LNCaP clone FGC (cell line): ENCODE measurements at places on chromosomes 11 and 22.

GRCh38 chr11:72842653-72843330 lies 28.6 kb downstream of the ATG16L2 start:
- DNase-seq, result no peak

DNA sequence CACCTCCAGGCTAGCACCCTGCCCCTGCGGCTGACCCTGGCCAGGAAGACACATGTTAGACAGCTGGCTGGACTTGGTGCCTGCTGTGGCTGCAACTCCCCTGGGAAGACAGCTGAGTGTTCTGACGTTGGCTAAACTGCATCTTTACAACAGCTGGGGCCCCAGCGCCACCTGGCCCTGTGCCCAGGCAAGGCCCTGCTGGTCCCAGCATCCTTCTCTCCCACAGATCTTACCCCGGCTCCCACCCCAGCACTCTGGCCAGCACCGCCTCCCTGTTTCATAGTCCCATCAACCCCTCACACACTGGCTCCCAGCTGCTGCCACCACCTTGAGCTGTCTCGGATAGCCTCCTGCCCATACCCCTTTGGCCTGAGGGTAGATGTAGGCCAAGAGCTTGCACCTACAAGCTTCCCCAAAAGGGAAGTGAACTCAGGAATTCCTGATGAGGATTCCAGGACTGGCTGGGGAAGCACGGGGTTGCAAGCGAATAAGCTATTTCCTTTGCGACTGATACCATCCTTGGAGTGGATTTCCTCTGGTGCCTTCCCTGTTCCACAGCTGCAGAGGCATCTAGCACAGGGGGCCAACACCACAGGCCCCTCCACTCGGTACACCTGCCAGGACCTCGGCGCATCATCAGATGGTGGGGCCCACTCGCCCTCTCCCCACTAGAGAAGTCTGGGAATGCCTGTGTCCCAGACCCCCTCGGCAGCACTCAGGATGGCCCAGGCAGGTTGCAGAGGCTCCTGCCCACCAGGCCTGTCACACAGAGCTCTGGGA lies 28.5 kb downstream of the RSPH14 start:
- DNase-seq, result no peak

GRCh38 chr22:31148953-31149627 lies 8.8 kb upstream of the PLA2G3 start:
- DNase-seq, result no peak

GRCh38 chr11:72278905-72279304 lies 34.9 kb upstream of the PHOX2A start:
- no peak for DNase-seq

GRCh38 chr22:46001426-46002106 lies 24.6 kb upstream of the WNT7B start:
- DNase-seq, result no peak

DNA sequence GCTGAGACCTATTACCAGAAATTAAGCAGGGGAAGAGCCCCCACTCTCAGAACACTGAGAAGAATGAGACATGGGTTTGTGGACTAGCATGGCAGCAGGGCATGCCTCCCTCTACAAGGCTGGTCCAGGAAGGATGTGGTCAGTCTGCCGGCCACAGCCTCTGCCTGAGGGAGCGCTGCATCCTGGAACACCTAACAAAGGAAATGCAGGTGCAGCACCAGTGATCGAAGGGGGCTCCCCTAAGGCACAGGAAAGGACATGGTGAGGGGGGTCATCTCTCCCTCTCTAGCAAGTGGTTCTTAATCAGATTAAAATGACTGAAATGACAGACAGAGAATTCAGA lies 40.6 kb upstream of the ARL14EP start:
- DNase-seq, result no peak

GRCh38 chr11:131683131-131683530 lies 312.7 kb downstream of the NTM start:
- no peak for DNase-seq

GRCh38 chr11:30125456-30125855 lies 105.4 kb upstream of the FSHB start:
- no peak for DNase-seq

GRCh38 chr11:66345316-66345649 lies 379 bp upstream of the BRMS1 start:
- DNase-seq, result no peak

DNA sequence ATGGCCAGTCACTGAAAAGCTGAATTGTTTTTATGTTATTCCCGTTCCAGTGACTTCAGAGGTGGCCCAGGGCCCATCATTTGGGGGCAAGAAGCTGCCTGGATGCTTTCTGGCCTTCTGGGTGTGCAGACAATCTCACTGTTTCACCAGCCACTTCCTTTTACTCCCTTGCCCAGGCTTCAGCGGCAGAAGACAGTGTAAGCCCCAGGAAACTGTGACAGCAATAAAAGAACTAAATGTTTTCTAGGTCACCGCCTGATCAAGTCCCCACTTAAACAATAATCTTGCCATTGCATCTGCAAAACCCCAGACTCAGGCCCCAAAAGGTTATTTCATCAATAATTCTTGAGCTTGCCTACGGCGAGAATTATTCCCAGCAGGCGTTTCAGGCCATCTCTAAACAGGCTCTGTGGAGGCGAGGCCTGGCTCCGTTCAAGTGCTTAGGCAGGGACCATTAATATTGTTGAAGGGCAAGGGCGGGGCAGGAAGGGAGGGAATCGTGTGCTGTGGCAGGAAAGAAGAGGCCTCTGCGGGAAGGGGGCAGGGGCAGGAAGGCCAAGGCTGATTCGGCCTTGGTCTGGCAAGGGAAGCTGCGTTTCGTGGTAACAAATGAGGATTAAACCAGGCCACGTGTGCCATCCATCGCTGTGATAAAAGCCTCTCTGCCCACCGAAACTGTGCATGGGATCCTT lies 252.3 kb downstream of the KIRREL3 start:
- no peak for DNase-seq

GRCh38 chr11:32448232-32448631 lies 12.9 kb upstream of the WT1 start:
- DNase-seq, result peak; percentile 18

- DNase-seq, result no peak
These were observed 5.8 kb downstream of the SHANK2 start for GRCh38 chr11:71246559-71246958.

- DNase-seq, result no peak
These were observed 33.4 kb upstream of the ZBED5 start for GRCh38 chr11:10891151-10891720.

GRCh38 chr11:120505801-120506425 lies 5.6 kb upstream of the GRIK4 start:
- DNase-seq, result no peak

GRCh38 chr11:34351687-34352469 lies 5.9 kb downstream of the ABTB2 start:
- no peak for DNase-seq

DNA sequence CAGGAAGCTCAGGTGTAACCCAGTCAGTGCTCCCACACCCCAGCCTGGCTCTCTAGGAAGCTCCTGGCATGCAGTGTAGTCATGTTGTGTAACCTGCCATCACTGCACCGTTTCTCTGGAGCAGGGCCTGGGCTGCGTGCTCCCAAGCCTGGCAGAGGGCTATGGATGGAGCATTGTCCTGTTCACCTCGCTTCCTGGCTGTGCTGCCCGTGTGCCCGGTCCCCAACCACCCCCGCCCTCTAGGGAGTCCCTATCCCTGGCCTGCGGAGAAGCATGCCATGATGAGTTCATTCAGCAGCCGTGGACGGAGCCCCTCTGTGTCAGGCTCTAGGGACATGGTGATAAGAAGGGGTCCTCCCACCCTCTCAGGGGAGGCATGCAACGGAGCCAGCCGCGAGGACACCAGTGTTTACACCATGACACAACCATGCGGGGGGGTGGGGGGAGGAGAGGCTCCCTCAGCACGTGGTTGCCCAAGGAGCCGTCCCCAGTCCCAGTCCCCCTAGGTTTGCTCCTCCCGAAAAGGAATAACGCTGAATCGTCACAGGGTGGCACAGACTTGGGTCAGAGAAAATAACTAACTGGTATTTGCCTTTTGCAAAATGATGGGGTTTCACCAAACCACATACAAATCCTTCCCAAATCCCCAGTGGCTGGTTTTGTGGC lies 73.1 kb downstream of the FBLN1 start:
- no peak for DNase-seq

DNA sequence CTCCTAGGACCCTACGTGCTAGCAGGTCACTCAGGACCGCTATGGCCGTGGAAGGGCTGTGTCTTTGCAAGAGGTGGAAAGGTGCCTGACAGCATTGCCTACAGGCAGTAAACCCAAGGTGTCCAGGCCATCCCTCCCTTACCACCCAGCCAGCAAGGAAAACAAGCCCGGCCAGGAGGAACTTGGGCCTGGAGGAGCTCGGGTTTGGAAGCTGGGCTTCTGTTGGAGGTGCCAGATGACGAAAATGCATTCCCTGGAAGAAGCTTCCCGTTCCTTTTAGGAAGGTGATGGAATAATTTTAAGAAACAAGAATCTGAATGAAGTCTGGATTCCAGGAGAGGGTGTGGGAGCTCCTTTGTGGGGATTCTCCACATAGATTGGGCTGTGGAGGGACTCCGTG lies 23.6 kb downstream of the FBLN1 start:
- no peak for DNase-seq

DNA sequence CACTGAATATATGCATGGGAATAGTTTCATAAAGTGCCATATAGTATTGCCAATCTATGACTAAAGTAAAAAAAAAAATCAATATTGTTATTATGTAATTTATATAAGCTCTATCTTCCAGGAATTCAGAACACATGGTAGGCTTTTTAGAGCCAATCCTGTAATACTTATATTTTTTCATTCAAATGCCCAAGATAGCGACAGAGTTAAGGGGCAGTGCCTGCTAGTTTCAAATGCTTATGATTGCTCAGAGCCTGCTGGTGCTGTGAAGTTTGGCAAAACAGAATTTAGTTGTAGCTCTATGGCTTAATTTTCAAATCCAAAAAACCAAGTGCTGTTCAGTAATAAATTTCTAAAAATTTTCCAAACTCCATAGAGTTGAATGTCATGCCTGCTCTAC lies 39.0 kb upstream of the BLID start:
- no peak for DNase-seq

DNA sequence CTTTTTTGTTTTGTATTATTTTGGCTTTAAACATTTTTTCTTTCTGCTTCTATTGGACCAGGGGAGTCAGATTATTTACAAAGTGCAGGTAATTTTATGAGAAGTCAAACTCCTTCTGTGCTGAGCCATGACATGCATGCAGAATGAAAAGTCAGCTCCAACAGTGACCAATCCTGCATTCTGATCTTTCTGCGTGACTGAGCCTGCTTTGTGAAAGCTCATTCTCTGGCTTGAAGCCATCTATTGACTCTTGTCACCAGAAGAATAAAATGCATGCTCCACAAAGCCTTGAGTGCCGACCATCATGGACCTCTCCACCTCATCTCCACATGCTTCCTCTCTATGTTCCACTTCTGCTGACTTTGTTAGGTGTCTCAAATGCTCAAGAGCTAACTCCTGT lies 50.2 kb downstream of the MIAT start:
- DNase-seq, result no peak

GRCh38 chr11:63761931-63762653 lies 6.5 kb downstream of the ZFTA start:
- DNase-seq, result no peak

DNA sequence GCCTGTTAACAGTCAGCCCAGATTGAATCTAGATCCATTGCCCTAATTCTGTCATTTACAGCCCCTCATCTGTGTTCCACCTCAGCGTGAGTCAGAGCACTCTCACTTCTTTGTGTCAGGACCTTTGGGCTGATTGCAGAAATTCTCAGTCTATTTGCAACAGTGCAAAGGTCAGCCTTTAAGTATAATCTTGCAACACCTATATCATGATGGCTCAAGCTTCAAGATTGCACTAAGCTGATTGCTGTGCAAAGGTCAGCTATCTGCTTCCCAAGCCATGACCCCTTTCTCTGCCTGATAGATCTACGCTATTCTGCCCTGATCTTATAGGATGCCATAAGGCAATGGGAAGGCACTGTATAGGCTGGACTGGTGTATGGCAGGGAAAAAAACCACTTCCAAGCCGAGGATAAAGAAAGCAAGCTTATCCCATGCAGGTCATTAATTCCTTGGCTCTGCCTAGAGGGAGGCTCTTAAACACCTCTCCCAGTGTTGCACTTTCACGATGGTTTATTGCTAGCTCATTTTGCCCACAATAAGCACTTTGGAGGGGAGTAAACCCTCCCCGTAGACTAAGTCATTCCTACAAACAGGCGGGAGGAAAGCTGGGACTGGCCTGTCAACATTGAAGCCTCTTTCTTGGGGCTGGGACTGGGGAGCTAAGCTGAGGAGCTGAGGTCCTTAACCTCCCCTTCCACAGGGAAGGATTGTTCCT lies 100.6 kb downstream of the RRAS2 start:
- DNase-seq, result no peak

- DNase-seq, result no peak
These were observed 127.7 kb downstream of the ATXN10 start for GRCh38 chr22:45799291-45799690.

DNA sequence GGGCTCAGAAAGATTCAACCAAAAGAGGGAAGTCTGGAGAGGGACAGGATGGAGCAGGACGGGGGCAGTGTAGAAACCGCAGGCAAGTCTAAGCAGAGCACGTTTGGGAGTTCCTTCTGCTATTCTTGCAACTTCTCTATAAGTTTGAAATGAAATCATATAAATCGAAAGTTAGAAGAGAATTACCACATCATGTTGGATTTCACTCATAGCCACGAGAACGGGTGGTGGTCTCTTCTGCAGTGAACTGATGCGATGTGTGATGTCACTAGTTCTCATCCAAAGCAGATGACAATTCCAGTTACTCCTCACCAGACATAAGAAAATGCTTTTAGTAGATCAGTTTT lies 36.0 kb downstream of the KCNQ1 start:
- DNase-seq, result no peak

DNA sequence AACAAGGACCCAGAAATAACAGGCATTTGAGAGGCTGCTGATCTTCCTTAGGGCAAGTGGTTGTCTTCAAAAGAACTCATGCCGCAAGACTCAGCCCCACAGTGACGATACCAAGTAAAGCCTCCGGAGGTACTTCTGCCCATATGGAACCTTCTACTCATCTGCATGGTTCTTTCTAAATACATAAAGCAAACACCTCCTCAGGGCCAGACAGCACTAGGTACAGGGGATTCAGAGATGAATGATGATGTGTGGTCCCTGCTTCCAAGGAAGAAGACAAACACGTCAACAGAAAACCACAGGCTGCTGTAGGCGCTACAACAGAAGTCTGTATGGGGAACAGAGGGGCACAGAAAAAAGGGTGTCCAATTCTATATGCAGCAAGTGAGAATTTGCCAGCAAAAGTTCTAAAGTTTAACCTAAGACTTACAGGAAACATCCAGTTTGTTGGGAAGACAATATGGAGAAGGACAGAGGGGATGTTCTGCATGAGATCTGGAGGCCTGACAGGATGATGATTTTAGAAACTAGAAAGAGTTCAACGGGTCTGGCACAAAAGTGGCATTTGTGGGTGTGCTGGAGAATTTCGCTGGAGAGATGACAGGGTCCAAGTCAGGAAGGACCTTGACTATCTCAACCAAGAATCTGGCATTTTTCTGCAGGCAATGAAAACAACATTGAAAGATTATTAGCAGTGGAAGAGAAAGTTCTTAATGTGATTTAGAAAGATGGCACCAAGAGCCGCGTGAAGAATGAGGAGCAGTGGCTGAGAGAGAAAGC lies 23.7 kb downstream of the JAML start:
- DNase-seq, result no peak
